Chondrocyte (in vitro differentiated cells): ENCODE measurements at places on chromosomes 13 and 19.

DNA sequence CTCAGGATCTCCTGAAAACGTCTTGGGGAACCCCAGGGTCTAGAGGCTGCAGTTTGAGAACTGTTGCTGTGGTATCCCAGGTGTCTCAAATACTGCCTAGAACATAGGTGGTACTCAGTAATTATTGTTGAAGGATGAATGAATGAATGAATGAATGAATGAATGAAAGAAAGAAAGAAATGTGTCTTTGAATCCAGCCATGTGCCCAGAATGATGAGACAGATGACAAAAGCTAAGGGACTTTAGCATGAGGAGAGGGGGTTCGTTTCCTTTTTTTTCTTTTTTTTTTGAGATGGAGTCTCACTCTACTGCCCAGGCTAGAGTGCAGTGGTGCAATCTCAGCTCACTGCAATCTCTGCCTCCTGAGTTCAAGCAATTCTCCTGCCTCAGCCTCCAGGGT is 7.8 kb downstream of the LSR start:
- no peak for DNase-seq

DNA sequence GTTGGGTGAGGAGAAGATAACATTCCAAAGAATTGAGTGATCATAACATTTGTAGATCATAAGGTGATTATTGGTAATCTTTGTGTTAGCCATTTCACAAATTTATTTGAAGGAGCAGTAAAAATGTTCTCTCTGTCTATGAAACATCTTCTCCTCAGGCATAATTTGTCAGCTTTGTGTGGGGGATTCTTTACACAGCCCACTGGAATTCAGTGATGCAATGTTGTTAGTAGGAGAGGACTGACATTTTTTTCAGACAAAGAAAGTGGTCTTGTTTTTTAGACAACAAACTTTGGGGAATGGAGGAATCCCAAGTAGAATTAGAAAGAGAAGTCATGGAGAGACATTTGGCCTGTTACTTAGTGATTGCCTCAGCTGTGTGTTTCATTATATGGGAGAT is 100.3 kb downstream of the ITGBL1 start:
- DNase-seq = no peak

DNA sequence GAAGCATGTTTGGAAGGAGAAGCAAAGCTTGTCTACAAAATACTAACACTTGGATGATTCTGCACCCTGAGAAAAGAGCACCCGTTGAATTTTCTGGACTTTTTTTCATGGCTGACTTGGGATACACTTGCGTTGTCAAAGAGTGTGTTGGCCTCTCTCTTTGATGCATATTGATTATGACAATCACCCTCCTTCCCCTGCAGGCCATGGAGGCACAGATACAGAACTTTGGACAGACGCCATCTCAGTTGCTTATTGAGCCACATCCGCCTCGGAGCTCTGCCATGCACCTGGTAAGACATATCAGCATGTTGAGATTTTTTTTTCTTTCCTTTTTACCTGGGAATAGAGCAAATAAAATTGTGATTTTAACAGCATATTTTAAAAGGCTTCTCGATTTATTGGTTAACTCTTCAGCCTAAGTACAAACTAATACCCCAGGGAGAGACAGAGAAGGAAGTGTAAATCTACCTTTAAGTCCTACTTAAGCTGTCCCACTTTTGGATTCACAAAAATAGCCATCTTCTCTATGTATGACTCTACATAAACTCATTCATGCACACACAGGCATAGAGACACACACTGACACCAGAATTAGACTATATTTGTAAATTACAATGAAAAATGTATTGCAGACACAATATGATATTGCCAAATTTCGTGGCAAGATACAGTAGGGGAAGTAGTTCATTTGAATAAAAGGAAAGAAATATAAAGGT is 169.7 kb upstream of the MAB21L1 start:
- no peak for DNase-seq

DNA sequence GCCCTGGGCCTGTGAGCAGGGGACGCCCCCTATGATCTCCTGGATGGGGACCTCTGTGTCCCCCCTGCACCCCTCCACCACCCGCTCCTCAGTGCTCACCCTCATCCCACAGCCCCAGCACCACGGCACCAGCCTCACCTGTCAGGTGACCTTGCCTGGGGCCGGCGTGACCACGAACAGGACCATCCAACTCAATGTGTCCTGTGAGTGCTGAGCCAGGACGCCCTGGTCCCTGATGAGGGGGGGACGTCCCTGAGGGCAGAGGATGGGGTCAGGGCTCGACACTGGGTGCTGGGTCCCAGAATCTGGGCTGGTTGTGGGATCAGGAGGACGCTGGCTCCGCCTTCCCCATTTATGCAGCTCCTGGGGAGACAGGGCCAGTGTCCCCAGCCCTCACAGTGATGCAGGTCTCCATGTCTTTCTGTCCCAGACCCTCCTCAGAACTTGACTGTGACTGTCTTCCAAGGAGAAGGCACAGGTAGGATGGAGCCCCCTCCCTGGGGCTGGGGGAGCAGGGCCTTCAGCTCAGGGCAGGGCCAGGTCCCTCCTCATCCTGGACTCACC is 2.5 kb downstream of the SIGLEC7 start:
- DNase-seq = no peak

GRCh38 chr13:46667687-46668281 is 114.8 kb downstream of the LRCH1 start:
- DNase-seq = no peak

GRCh38 chr19:6551607-6552450 is 21.0 kb downstream of the TNFSF9 start:
- no peak for DNase-seq

DNA sequence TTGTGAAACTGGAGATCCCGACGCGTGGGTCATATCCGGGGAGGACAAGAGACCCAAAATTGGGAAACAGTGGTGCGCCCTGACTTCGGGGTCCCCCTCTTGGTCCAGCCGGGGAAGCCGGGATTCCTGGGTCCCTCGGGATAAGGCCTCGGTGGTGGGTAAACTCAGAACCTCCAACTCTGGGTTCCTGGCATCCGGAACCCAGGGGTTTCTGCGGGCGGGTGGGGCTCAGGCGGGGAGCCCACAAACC is 688 bp downstream of the ZFP36 start:
- no peak for DNase-seq

DNA sequence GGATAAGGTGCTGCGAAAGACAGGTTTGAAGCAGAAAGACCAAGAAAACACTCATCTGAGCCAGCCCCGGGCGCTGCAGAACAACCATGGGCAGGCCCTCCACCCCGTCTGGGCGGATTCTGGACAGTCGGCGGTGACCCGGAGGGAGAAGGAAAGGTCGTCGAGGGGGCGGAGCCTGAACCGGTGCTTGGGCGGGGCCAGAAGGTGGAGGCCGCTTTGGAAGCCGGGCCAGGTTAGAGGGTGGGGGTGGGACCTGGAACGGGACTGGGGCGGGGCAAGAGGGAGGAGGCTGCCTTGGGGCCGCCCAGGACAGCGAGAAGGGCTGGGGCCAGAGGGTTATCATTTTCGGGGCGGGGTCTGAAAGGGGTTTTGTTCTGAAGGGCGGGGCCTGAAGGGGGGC is 5.0 kb upstream of the ZNF765 start:
- no peak for DNase-seq

DNA sequence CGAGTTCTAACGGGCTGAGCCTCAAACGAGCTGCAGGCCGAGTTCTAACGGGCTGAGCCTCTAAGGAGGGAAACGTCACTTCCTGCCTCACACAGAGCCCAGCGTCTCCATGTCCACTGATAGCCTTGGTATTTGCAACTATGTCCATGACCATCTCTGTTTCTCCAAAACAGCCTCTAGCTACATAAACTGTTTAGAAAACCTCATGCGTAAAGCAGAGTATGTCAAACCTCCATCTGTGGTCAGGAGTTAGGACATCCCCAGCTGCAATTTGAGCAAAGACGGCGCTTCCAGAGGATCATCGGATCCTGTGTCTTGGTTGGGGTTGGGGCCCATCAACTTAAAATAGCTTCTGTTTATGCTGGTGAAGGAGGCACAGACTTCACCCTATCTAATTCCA is 20.8 kb downstream of the RASA3 start:
- DNase-seq = peak; percentile 10

GRCh38 chr13:42551611-42552010 is 22.3 kb upstream of the TNFSF11 start:
- no peak for DNase-seq

GRCh38 chr13:20721454-20722357 is 18.2 kb downstream of the IL17D start:
- no peak for DNase-seq

DNA sequence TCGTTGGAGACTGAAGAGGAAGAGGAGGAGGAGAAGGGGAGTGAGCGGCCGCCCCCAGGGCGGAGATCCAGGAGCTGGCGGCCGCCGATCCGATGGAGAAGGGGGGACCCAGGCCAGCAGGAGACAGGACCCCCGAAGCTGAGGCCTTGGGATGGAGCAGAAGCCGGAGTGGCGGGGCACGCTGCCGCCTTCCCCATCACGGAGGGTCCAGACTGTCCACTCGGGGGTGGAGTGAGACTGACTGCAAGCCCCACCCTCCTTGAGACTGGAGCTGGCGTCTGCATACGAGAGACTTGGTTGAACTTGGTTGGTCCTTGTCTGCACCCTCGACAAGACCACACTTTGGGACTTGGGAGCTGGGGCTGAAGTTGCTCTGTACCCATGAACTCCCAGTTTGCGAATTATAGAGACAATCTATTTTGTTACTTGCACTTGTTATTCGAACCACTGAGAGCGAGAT is 1.8 kb downstream of the GADD45B start:
- no peak for DNase-seq

GRCh38 chr19:19575411-19575810 is 37.3 kb downstream of the CILP2 start:
- no peak for DNase-seq

- no peak for DNase-seq
These were observed 810.4 kb upstream of the SLC10A2 start for GRCh38 chr13:103876571-103876970.

DNA sequence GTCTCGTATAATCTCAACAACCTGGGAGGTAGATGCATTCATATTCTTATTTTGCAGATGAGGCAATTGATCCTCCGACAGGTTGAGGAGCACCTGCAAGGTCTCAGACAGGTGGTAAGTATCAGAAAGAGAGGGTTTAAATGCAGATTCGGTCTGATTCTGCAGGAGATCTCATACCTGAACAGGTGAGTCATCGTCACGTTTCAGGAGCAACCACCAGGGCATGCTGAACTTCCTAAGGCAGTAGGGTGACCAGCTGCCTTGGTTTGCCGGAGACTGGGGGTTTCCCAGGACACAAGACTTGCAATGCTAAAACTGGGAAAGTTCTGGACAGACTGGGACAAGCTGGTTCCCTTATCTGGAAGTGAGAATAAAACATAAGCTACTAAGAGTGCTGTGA is 68.8 kb upstream of the TSHZ3 start:
- no peak for DNase-seq

- DNase-seq = no peak
These were observed 3.0 kb downstream of the CNFN start for GRCh38 chr19:42386974-42387707.

GRCh38 chr13:114115796-114116195 is 16.6 kb downstream of the RASA3 start:
- peak; percentile 58 for DNase-seq

DNA sequence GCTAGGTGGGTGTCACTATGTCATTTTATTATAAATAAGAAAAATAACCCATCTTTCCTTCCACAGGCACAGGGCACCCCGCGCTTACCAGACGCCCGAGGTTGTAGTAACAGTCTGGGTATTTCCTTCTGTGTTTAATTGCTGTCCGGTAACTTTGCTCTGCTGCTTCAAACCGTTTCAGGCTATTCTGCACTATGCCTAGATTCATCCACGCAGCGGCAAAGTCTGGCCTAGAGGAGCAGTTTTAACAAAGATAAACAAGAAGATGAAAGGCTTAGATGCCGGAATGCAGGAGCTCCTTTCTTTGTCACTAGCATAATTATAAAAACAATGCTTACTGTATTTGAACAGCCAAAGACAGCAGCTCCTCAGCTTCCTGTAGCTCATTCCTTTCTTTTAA is 36.9 kb upstream of the GGACT start:
- DNase-seq = no peak

- DNase-seq = no peak
These were observed 208.0 kb downstream of the DLEU7 start for GRCh38 chr13:50635504-50635903.

DNA sequence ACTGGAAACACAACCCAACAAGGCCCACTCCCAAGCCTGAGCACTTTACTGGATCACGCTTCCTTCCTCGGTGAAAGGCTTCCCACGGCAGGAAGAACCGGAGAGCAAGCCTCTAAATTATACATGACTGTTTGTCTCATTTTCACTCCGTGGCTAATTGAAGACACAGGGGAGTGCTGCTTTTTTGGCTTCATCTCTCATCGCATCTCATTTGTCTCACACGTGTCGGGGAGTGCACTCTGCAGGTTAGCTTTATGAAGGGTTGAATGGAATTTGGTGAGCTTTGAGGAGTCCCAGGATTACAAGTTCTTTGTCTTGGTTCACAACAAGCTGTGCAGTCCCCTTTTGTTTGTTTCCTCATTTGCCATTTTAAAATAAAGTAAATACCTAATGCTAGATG is 544.6 kb downstream of the GPC6 start:
- DNase-seq = no peak

GRCh38 chr19:12222980-12223630 is 60.2 kb downstream of the ZNF136 start:
- DNase-seq = no peak

DNA sequence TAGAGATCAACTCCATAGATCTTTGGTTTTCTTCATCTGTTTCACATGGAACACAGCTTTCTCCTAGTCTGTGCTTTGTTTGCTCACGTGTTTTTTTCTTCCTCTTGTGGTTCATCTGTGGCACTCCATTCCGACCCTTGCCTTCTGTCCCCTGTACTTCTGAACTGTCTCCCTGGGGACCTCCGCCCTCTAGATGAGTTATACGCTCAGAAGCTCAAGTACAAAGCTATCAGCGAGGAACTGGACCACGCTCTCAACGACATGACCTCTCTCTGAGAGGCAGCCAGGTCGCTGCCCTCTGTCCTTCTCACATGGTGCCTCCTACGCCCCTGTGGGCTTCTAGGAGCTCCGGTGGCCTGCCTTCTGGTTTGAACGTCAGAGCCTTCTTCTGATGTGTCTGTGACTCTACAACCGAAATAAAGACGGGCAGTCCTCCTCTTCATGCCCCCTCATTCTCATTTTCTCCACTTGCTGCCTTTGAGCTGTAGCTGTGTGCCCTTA is 16.6 kb upstream of the RAB8A start:
- no peak for DNase-seq

GRCh38 chr19:17324357-17325114 is 10.1 kb downstream of the ANO8 start:
- no peak for DNase-seq

DNA sequence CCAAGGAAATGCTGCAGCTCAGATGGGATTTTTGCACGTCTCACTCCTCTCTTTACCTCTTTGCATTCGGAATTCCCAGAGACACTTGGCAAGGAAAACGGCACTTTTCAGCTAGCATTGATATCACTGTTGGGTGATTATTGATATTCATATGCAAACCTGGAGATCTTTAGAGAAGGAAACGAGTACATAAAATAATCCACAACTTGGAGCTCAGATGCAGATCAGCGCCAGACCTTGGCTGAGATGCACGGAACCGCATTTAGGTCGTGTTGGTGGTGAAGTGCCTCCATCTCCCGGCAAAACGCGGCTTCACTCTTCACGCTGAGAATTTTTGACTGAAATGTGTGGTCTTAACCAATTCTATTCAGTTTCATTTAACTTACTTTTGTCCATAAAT is 77.2 kb upstream of the ARHGEF7 start:
- DNase-seq = no peak
